ENCODE measurements at places on chromosomes 7 and 10.
A peak's percentile ranks its signal among the peaks of the same experiment; 100 is the strongest.

DNA sequence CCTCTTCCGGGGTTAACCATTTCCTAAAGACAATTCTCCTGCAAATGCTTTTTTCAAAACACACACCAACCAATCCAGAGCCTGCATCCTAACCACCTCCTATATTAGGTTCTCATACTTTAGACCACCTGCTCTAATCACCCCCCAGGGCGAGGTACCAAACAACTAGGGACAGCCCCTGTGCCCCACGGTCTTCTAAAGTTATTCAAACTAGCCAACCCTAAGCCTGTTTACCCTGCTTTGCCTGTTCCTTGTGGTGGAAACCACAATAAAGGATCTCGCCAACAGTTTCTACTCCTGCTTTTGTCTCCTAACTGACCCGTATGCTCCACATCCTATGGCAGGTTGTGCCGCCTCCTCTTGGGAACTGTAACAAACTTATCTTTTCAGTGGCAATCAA is 21.1 kb downstream of the SP4 start:
- DNase-seq: no peak

DNA sequence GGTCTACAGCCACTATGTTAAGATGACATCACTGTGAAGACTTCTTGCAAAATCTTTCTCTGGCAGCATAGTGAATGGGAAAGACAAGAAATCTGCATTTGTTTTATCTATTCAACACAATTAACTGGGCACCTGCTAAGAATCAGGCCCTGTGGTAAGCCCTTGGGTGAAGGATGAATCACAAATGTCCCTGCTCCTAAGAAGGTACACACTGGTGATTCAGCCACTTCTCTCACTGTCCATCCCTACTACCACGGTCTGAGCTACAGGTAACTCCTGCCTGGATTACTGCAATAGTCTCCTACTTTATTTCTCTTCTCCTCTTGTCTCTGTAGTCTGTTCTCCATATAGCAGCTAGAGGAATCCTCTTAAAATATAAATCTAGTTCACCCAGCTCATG is 116.1 kb downstream of the HIBADH start:
- no peak for DNase-seq

DNA sequence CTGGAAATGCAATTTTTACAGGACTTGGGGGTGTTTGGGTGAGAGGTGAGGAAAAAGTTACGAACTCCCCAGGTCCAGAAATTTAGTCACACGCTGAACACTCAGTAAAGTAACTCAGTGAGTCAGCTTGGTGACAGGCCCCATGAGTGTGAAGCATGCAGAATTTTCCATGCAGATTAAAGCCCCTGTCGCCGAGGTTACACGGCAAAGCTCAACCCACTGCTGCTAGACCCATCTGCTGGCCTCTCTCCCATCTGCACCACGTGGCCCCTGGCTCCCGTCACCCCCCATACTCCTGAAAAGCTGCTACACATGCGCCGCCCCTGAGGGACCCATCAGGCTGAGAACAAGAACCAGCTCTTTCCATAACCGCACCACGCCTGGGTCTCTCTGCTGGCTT is 7.0 kb upstream of the MMP21 start:
- DNase-seq: no peak

GRCh38 chr10:133067149-133068105 is 20.3 kb upstream of the ADGRA1 start:
- DNase-seq: no peak

- DNase-seq: no peak
Measured at GRCh38 chr7:92949748-92950147, 113.4 kb upstream of the CDK6 start.

GRCh38 chr10:17662193-17663138 is 18.5 kb downstream of the STAM start:
- no peak for DNase-seq

DNA sequence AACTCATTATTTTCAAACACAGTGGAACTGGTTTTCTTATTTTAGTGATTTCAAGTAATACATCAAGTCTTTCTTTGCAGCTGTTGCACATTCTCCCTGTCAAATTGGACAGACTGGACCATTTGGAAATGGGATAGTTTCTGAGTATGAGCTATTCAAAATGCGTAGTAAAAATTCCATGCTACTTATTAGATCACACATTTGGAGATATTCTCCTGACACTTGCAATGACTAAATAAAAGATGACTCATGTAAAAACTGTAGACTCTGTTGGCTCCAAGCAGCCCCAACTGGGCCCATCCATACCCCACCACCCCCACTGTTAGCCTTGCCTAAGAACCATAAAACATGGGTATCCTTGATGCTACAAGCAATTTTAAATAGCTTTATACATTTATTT is 25.9 kb upstream of the BICC1 start:
- no peak for DNase-seq

- peak; percentile 29 for DNase-seq
Measured at GRCh38 chr7:108385834-108386422, 70.3 kb downstream of the NRCAM start.

DNA sequence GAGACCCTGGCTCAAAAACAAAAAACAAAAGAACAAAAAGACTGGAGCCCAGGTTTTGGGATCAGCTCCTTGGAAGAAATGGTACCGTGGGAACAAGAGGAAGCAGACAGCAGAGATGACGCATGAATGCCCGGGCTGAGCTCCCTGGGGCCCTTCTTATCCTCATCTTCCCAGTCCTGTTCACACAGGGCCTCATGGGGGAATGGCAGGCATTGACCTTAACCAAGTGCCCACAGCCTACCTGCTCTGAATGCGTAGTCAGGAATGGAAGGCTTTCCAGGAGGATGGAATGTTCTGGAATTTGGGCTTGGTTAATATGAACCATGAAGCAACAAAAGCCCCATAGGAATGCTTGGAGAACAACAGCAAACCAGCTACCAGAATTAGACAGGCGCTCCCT is 154.7 kb downstream of the PRPF18 start:
- no peak for DNase-seq

- no peak for DNase-seq
Measured at GRCh38 chr10:84398696-84399095, 70.3 kb downstream of the CCSER2 start.

DNA sequence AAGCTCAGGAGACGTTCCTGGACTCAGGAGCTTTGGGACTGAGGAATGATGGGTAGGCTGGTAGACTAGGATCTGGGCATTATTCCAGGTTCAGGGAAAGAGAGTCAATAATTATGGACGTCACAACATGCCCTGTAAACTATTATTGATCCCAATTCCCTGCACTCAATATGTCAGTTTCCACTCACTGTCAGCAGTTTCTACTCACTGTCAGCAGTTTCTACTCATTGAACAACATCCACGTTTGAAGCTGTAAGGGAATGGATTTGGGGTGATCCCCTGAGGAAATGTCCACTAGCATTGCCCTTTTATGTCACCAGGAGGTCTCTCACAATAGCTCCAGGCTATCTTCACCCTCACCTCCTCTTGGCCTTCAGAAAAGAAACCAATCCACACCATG is 1268.6 kb downstream of the TYW1 start:
- DNase-seq: no peak

DNA sequence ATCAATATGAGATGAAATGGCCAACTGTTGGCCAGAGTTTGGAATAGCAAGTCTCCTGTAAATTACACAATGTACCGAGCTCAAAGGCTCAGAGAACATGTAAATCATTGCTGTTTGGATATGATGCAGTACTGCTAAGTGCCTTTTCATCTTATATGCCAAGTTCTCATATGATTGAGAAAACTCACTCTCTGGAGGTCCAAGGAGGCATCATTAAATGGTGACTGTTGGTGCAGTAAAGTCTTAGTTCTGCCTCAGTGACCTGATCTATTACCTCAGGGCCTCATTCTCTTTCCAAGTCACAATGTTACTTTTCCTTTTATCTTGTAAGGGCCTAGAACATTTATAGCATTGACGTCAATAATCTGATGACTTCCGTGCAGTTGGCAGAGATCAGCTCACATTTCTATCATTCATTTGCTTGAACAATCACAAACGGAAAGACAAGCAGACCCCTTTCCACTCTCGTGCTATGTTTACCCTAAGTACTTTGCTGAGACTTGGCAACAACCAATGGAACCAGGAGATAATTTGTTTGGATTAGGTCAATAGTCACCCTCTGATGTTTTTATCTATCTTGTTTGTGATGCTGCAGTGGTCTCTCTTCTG is 32.6 kb upstream of the PDK4 start:
- DNase-seq: peak; percentile 88

- DNase-seq: no peak
Measured at GRCh38 chr10:22228167-22228938, 10.5 kb upstream of the EBLN1 start.

DNA sequence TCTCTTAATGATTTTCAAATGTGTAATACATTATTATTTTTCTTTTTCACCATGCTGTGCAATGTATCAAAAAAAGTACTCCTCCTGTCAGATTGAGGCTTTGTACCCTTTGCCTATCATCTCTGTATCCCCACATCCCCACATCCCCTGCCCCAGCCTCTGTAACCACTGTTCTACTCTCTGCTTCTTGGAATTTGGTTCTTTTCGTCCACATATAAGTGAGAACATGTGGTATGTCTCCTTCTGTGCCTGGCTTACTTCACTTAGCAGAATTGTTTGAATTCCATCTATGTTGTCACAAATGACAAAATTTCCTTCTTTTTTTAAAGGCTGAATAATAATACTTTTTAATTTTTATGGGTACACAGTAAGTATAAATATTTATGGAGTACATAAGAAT is 13.8 kb downstream of the TAF3 start:
- DNase-seq: no peak

DNA sequence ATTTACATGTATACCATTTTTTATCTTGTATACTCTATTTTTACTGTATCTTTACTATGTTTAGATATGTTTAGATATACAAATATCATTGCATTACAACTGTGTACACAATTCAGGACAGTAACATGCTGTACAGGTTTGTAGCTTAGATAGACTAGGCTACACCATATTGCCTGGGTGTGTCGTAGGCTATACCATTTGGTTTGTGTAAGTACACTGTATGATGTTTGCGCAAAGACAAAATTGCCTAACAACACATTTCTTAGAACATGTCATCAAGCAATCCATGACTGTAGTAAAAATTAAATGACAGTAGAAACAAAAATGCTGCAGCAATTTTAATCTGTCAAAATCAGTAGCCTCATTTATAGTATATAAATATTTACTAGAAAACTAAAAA is 812.2 kb downstream of the GRM8 start:
- DNase-seq: no peak

GRCh38 chr7:4849390-4849789 is 12.4 kb downstream of the PAPOLB start:
- DNase-seq: peak; percentile 43

GRCh38 chr10:128868481-128868880 is 598.6 kb upstream of the MGMT start:
- no peak for DNase-seq

DNA sequence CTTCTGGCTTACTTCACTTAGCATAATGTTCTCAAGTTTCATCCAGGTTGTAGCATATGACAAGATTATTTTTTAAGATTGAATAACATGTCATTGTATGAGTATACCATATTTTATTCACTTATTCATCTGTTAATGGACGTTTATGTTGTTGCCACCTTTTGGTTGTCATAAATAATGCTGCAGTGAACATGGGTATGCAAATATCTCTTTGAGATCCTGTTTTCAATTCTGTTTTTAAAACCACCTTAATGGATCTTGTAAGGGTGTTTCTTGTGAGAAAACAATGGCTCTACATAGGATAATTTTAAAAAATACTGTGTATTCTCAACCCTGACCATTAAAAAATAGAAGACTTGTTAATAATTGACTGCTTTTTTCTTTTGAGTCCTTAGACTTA is 290.7 kb upstream of the TMEM229A start:
- no peak for DNase-seq

DNA sequence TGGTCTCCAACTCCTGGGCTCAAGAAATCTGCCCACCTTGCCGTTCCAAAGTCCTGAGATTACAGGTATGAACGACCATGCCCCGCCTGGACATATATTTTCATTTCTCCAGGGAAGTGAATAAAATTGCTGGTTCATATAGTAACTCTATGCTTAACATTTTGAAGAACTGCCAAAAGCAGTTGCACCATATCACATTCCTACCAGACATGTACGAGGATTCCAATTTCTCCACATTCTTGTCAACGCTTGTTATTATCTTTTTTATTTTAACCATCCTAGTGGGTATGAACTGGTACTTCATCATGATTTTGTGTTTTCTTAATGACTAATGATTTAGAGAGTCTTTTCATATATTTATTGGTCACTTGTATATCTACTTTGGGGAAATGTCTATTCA is 21.9 kb upstream of the CPN1 start:
- DNase-seq: no peak

- no peak for DNase-seq
Measured at GRCh38 chr10:27359792-27360355, 119.3 kb upstream of the ACBD5 start.

DNA sequence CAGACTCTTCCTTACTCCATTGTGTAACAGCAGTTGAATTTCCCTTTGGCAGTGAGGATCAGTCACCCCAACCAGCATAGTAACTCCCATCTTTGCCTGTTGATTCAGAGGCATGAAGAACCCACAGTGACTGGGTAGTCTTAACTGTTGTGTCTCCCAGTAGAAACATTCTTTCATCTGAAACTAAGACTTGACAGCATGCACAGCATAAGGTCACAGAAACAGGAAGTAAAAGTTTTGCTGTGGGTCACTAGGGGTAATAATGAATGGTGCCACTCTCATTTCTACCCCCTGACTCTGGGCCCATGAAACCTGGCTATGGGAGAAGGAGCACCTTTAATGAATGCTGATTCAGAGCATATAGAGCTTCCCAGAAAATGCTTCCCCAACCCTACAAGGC is 8.3 kb upstream of the FRMPD2 start:
- DNase-seq: no peak

GRCh38 chr7:17700138-17700537 is 240.2 kb downstream of the SNX13 start:
- no peak for DNase-seq

GRCh38 chr7:86991093-86991769 is 68.2 kb downstream of the ELAPOR2 start:
- DNase-seq: no peak

- DNase-seq: no peak
Measured at GRCh38 chr7:92177362-92177761, 1.6 kb downstream of the LRRD1 start.

- peak; percentile 32 for DNase-seq
Measured at GRCh38 chr7:95427166-95427565, 7.7 kb downstream of the PON2 start.

DNA sequence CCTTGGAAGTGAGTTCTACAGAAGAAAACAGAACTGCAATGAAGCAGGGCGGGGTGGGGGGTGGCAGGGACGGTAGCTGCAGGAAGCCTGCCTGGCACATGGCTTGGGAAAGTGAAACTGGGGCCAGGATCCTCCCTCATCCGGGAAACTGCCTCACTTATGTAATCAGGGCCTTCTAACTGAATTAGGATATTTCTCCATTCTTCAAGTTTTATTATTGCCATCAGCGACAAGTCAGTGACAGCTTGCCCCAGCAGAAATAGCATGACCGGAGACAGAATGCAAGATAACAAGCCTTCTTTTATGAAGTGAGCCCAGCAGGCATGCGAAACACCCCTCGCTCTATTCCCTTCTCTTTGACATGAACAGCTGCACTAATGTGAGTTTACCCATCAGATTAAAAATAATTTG is 77.5 kb upstream of the CACUL1 start:
- no peak for DNase-seq
